ENCODE measurements at places on chromosomes 16 and 17. TPM values are rescaled to one million over a fixed set of nuclear protein-coding genes. Genes with fewer than 3 reads are reported as not detected.

The TMEM220 gene
- total RNA-seq: 1.1 TPM

The CNTD1 gene
- total RNA-seq: not detected

The CD7 gene
- 614 TPM for total RNA-seq

GRCh38 chr17:27457360-27457715 lies 1.1 kb downstream of the KSR1 start:
- no peak for DNase-seq
- H3K36me3 ChIP-seq: peaks cover 23% of the 10 kb centered on the region

- DNase-seq: peak; percentile 80
- H3K27ac ChIP-seq: peak overlapping the region; percentile 60
- no peaks in the 10 kb centered on the region for H3K27me3 ChIP-seq
- no peaks in the 10 kb centered on the region for H3K36me3 ChIP-seq
- peaks cover 53% of the 10 kb centered on the region for H3K4me1 ChIP-seq
- peak overlapping the region; percentile 44 for H3K4me3 ChIP-seq
Measured at GRCh38 chr17:68182940-68183551, 64.8 kb upstream of the AMZ2 start.

DNA sequence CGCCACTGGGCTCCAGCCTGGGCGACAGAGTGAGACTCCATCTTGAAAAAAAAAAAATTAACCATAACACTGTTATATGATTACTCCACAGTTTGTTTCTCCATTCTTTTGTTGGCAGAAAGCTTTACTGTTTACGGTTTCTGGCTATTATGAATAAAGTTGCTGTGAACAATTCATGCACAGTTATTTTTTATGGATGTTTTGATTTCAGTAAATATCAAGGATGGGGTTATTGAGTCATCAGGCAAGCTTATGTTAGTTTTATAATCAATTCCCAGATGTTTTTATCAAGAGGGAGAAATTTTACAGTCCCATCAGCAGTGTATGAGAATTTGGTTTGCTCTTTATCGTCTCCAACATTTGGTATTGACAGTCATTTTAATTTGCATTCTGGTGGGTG lies 67.9 kb downstream of the TAOK1 start:
- DNase-seq: no peak
- peaks cover 7% of the 10 kb centered on the region for H3K4me1 ChIP-seq

DNA sequence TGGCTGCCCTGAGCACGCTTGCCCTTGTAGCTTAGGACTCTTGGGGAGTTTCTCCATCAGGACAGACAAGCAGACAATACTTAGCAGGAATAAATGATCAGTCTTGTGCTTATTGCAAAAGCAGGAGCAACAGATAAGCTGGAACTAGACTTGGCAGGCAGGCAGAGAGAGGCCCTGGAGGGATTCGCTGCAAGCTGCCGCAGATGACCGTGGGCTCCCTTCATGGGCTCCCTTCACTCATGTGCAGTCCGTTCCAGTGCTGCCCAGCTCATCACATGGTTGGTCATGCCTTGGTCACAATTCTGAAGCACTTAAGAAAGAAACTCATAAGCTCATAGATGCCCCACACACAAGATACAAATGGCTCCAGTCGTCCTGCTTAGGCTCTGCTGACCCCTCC lies 2.4 kb upstream of the SLC5A10 start:
- no peak overlapping the region for H3K27ac ChIP-seq
- no peak overlapping the region for H3K4me3 ChIP-seq
- H3K36me3 ChIP-seq: no peaks in the 10 kb centered on the region
- no peak for DNase-seq

GRCh38 chr17:28620010-28620409 lies 6.0 kb upstream of the RSKR start:
- no peak overlapping the region for H3K27ac ChIP-seq
- no peak for DNase-seq
- no peaks in the 10 kb centered on the region for H3K27me3 ChIP-seq
- H3K4me3 ChIP-seq: no peak overlapping the region
- H3K36me3 ChIP-seq: peaks cover 59% of the 10 kb centered on the region

DNA sequence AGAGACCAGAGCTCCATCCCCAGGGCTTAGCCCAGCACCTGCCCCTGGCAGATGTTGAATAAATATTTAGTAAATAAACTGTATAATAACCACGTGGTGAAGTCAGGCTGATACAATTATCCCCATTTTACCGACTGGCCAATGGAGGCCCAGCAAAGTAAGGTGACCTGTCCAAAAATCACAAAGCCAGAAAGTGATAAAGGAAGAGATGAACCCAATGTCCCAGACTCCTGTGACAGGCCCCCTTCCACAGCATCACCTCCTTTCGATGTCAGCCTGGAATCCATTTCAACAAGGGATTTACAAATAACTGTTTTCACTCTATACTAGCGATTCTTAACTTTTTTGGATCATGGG lies 5.5 kb downstream of the TVP23A start:
- peaks cover 4% of the 10 kb centered on the region for H3K27me3 ChIP-seq
- H3K4me3 ChIP-seq: no peak overlapping the region
- no peak for DNase-seq
